ENCODE measurements at places on chromosomes 1 and 21. TPM values are rescaled to one million over a fixed set of nuclear protein-coding genes. Genes with fewer than 3 reads are reported as not detected.
A peak's percentile ranks its signal among the peaks of the same experiment; 100 is the strongest.

TNFRSF8 gene
- 0.10 TPM for total RNA-seq

GRCh38 chr1:212556822-212557549 lies 51.6 kb upstream of the ATF3 start:
- DNase-seq, result no peak

SLC9C2 gene
- not detected for total RNA-seq

DNA sequence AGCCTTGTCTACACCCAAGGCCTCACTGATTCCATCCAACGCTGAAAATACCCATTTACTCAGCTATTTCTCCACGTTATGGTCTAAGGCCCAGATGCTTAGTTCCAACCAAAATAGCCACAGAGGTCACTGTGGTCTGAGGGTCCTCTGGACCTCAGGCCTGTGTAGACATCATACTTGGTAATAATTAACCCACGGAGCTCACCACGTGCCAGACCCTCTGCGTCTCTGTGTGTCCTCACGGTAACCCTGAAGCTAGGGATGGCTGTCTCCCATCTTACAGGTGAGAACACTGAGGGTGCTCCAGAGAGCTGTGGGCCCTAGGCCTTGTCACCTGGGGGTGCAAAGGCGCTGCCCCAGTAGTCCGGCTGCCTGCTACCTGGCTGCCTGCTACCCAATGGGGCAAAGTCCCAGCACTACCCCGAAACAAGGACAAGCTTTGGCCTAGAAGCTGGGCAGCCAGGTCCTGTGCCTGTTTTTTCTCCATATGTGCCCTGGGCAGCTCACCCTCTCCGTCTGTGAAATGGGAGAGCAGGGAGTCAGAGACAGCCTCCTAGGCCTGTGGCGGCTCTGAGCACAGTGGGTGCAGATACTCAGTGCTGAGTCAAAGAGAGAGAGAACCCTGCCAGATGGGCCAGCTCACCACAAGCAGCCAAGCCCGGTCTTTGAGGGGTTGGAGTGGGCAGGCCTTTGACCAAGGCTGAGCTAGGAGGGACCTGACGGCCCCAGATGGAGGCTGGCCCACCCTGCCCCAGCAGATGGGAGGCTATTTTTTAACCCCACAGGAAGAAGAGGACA lies 17.0 kb upstream of the RUNX3 start:
- DNase-seq, result no peak

DNA sequence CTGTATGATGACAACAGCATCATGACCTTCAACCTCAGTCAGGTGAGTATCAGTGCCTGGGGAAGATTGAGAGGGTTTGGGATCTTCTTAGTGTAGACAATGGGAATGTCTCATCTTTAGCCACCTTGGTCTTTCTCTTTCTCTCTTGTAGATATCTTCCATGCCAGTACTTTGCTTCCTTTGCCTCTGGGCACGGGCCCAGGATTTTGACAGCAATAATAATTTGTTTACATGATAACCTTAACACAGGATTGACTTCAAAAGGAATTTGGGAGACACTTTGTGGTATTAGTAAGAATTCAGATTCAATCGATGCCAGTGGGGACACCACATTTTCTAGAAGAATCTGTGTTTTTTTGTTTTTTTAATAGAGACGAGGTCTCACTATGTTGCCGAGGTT lies 12.1 kb upstream of the PIGV start:
- no peak for DNase-seq

NUDT4B gene
- 26.1 TPM for total RNA-seq

DNA sequence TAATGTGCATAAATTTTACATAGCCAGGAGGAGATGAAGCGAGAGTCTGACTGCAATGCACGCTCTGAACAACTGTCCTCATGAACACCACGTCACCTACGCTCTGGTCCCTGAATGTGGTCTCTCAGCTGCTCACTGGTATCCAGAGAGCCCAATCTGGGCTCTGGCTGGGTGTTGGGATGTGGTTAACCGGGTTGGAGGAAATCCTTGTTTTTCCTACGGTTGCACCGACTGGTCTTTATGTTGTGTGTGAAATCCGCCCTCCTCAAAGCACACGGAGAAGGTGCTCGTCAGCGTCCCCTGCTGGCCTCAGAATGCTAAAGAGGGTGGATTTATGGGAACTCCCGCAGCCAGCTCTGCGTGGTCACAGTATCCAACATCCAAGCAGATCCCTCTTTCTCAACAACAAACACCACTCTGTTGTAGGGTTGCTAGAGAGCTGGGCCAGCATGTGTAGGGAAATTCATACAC lies 51.8 kb upstream of the FAM89A start:
- peak; percentile 72 for DNase-seq

DNA sequence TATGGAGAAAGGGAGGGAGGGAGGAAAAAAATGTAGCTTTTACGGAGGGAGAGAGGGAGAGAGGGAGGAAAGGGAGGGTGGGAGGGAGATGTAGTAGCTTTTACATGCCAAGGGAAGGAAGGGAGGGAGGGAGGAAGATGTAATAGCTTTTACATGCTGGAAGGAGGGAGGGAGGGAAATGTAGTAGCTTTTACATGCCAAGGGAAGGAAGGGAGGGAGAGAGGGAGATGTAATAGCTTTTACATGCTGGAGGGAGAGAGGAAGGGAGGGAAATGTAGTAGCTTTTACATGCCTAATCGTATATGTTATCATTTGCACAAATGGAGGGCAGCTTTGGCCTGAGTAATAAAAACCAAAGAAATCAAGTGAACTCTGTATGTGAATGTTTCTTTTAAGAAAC lies 35.6 kb downstream of the EEIG2 start:
- DNase-seq, result no peak

GRCh38 chr1:51520700-51521248 lies 1.7 kb upstream of the EPS15 start:
- no peak for DNase-seq

- no peak for DNase-seq
Measured at GRCh38 chr1:231200388-231201031, 38.7 kb downstream of the TRIM67 start.

DNA sequence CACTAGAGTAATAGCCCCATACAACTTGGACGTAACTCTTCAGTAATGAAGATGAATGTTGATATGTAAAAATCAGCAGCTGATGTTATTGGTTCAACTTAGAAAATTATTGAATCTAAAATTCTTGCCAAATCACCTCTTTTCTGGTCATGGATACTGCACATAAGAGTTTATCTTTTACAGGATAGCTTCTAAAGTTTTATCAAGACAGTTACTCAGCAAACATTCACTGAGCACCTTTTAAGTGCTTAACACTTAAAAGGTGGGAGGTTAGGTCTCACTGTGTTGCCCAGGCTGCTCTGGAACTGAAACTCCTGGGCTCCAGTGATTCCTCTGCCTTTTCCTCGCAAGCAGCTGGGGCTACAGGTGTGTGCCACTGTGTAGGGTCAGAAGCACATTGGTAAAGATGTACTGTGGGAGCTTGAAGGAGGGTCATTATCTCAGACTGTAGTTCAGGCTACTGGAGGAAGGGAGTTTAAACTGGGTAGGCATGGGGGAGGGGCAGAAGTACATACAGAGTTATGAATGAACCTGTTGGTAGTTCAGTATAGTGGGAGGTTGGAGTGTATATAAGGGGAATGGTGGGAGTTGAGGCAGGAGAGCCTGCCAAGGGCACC lies 2.0 kb downstream of the MPZL1 start:
- no peak for DNase-seq

DNA sequence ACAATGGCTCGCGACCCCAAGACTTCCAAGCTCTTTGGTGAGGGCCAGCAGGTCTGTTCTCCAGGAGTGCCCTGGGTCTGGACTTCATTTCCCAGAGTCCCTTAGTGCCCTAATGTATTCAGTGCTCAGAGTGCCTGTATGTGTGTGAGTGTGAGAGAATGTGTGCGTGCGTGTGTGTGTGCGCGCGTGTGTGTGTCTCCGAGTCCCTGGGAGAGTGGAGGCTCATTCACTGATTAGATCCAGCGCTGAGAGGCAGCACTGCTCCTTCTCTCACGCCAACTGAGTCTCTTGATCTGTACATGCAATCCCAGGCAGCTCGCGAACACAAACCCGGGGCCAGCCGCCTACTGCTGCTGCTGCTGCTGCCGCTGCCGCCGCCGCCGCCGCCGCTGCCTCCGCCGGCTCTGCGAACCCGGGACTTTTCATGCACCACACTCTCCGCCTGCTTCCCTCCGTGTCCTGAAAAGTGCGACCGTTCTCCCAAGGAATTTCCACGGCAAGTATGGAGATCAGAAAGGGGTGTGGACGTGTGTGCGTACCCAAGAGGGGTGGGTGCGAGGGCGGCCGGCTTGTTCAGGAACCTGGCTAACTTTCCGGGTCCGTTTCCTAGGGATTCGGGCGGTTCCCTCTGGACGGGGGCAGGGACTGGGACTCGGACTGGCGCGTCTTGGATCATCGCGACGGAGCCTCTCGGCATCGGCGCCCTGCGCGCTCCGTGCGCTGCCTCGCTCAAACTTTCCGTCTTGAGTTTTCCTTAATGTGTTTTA lies at the start of gene RNF220:
Gene RNF220, plus strand, starts transcription at position 225 of the 767 bp plus-strand sequence.
- peak; percentile 73 for DNase-seq

SLFNL1 gene
- total RNA-seq, result 0.23 TPM

GRCh38 chr1:39890273-39890672 lies 7.0 kb upstream of the TRIT1 start:
- no peak for DNase-seq

- DNase-seq, result peak; percentile 86
Measured at GRCh38 chr1:180501865-180502360, 464 bp downstream of the ACBD6 start.

GRCh38 chr1:23483321-23484252 lies at the start of gene ASAP3:
Gene ASAP3 (minus strand): TSS chr1:23484179. CDS start chr1:23484133, 46 bp downstream.
- DNase-seq, result no peak

GRCh38 chr1:115429241-115429640 lies 91.2 kb upstream of the NGF start:
- no peak for DNase-seq

GRCh38 chr1:57632401-57632800 lies 208.5 kb upstream of the DAB1 start:
- DNase-seq, result no peak

RBBP5 gene
- 12.2 TPM for total RNA-seq

DNA sequence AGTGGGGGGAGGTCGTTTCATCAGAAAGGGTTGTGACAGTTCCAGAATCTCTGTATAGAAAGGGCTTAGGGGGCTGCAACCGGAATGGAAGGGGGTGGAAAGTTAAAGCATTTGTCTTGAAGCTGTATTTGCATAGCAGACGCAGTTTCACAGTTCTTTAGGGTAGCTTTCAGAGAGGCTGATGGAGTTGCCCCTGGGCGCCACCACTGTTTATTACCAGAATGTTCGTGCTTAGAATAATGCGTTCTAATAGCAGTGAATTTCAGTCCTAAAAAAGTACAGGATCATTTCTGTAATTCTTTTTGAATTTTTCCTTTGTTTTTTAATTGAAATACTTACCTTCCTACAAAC lies 1.3 kb downstream of the EXO1 start:
- DNase-seq, result no peak

- DNase-seq, result no peak
Measured at GRCh38 chr1:47663286-47663685, 225.4 kb downstream of the FOXD2 start.

MROH9 gene
- not detected for total RNA-seq

GRCh38 chr1:16122350-16122881 lies 33.5 kb downstream of the EPHA2 start:
- DNase-seq, result no peak

GBP3 gene
- 9.2 TPM for total RNA-seq

FMO1 gene
- total RNA-seq, result not detected

DNA sequence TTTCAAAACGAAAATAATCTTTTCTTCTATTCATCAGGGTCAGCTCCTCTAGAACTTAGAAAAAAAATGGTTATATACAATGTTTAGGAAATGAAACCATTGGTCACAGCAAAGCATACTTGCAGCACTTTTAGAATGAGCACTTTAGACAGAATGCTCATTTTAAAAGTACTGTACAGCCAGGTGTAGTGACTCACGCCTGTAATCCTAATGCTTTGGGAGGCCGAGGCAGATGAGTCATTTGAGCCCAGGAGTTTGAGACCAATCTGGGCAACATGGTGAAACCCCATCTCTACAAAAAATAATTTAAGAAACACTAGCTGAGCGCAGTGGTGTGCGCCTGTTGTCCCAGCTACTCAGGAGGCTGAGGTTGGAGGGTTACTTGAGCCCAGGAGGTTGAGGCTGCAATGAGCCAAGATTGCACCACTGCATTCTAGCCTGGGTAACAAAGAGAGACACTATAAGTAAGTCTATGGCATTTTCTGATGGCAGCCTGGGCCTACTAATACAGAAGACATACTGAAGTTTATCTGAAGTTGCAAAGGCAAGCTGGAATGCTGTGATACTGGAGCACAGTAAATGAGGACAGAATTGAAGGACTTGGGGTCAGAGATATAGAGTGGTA lies 48.9 kb upstream of the ZNF326 start:
- no peak for DNase-seq

- no peak for DNase-seq
Measured at GRCh38 chr1:246768403-246769020, 44.3 kb downstream of the SCCPDH start.

- DNase-seq, result no peak
Measured at GRCh38 chr21:20802201-20802600, 196.0 kb upstream of the NCAM2 start.

CTSE gene
- total RNA-seq, result 9.1 TPM

CHODL gene
- total RNA-seq, result not detected

LCE2A gene
- not detected for total RNA-seq

GRCh38 chr1:157147906-157148700 lies 9.9 kb upstream of the ETV3 start:
- DNase-seq, result peak; percentile 47

DNA sequence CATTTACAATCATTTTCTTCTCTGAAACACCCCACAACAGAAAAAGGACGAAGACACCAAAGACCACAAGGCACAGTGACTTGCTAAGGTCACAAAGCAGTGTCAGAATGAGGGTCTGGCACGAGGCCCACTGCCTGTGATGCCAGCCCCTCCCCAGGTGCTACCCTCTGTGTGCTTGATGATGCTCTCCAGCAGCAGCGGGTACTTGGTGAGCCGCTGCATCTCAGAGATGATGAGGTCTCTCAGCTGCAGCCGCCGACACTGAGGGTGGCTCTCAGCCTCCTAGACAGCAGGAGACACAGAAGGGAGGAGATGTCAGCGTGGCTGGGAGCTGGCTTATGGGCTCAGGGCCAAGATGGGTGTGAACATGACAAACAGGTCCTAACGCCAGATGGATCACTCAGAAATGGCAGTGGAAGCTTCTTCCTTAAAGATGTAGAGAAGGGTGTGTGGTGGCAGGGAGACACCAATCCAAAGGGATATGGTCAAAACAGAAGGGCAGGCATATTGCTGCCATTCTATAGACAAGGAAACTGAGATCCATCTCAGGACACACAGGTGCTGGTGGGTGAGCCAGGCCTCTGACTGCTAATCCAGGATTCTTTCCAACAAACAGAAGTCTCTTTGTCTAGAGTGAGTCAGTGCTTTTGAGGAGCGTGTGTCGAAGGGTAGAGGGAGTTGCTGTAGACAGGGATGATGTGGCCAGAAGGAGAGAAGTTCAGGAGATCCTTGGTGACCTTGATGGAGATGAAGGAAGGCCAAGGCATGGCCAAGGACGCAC lies 25.6 kb downstream of the LRRC71 start:
- DNase-seq, result peak; percentile 59

RAB7B gene
- 9.0 TPM for total RNA-seq

KLHL12 gene
- total RNA-seq, result 15.3 TPM

GRCh38 chr21:15278279-15278678 lies 213.5 kb upstream of the NRIP1 start:
- no peak for DNase-seq

AHCTF1 gene
- 18.2 TPM for total RNA-seq

Measured in HT-29 (cell line).